ENCODE measurements at places on chromosomes 2 and 18. TPM values are rescaled to one million over a fixed set of nuclear protein-coding genes. Genes with fewer than 3 reads are reported as not detected.

Gene HMSD
- 1.6 TPM for polyA plus RNA-seq

Gene B3GNT7
- 2.8 TPM for polyA plus RNA-seq

Gene ACSL3
- polyA plus RNA-seq: 74.2 TPM

DNA sequence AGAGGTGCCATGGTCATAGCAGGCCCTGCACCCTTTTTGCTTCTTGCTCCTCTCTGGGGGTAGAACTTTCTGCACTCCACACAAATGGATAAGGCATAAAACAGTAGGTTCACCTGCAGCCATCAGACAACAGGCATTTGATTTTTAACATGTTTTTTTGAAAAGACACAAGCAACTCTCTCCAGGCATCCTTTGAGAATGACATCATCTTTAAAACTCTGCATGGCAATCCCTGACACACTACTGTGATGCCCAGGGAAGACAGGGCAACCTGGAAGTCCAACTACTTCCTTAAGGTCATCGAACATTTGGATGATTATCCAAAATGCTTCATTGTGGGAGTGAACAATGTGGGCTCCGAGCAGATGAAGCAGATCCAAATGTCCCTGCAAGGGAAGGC is 82.8 kb downstream of the SKA1 start:
- DNase-seq: no peak

GRCh38 chr2:187215532-187216240 is 232.4 kb downstream of the CALCRL start:
- no peak for DNase-seq

DNA sequence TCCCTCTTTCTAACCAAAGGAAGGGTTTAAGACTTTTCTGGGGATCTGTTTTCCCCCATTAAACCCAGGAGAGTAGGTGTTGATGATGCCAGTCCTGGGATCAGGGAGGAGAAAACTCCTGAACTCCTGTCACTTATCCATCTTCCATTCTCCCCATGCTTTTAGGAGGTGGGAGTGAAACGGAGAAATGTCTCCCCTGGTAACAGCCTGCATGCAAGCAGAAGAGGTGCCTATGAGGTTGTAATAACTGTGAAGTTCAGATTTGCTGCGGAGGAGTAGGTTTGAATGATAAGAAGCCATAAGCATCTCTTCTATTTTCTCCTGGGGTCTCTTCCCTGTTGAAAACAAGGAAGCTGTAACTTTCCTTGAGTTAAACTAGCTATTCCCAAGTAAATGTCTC is 150.8 kb downstream of the SLC4A3 start:
- DNase-seq: no peak

DNA sequence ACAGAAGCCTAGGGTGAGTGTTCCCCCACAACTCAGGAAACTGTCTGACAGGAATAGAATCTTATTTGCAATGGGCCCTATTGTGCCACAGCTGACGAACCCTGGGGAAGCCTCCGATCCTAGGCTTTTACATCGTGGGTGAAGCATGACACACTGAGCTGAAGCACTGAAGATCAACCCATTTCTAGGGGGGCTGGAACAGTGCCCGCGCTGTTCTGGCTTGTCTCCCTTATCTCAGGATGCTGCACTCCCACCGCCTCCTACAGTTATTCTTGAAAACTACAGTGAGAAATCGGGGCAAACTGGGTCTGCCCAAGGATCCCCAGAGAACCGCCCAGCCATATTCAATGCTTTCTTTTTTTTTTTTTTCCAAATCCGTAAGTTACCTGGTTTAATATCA is 41.1 kb downstream of the NETO1 start:
- no peak for DNase-seq

DNA sequence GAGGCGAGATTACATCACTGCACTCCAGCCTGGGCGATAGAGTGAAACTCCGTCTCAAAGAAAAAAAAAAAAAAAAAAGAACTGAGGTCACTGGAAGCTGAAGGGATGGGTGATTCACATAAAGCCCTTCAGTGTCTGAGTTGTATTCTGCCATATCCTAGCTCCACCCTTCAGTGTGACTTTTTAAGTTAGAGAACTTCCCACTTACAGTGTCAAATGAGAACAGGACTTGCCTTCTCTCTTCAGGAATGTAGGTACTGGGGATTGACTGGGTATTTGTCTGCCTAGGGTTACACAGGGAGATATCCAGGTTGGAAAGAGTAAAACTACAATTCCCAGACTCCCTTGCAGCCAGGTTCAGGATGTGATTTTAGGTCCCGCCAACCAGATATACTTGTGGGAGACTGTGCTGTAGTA is 37.9 kb downstream of the EHD3 start:
- no peak for DNase-seq

DNA sequence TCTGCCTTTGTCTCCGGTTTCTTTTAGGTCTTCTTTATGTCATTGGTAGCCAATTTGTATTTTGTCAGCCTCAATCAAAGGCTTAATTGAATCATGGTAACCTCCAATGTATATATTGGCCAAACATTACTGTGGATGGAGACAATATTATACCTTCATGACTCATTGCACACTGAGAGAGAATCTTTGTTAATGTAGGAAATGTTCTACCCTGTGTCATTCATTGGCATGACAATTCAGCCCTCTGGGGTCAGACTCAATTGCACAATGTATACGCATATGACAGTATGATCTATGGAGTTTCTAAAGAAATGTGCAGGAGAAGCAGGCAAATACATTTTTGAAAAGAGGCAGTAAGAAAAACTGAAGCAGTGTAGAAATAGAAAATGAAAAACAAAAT is 162.6 kb downstream of the PDE11A start:
- DNase-seq: no peak

DNA sequence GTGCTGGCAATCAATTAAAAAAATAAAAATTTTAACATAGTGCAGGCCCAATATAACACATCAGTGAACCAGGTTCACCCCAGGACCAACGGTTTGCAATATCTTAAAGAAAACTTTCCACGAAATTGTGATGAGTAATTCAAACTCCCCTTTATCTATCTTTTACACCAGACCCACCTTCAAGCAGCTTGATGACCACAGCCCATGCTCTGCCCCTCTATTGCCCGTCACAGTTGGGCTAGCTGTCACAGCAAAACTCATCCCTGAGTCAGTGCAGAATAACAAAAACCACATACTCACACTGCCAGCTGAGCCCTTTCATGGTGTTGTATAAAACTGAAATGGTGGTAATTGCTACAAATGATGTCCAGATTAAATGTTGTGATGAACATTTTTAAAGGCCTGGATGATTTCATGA is 112.5 kb upstream of the CREB1 start:
- no peak for DNase-seq

Gene CCDC121
- polyA plus RNA-seq: 14.1 TPM

DNA sequence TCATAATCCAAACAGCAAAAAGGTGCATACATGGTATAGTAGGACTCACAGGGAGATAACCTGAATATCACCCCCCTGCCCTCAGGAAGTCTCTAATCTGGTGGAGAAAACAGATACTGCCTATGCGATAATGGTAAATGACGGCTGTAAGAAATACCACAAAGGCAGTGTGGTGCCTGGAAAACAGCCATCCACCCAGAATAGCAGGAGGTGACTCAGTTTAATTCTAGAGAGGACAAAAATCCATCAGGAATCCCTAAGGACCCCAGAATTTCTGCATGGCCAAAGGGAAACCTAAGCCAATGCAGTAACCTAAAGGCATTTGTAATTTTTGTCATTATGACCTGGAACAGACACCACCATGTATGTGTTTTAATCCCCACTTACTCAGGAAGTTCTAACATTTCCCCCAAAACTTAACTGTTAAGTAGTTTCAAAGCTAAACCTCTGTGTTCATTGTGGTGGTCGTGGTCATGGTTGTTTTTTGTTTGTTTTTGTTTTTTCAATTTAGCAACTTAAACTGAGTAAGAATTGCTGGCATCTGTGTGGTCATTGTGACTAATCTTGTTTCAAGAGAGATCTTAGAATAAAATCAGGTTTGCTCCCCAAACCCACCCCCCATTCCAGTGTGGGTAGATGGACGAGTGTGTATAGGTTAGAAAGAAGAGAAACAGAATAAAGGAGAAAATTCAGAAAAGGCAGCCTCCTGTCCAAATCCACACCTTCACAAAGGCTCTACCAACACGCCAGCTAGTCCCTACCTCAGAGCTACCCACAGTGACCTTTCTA is 121.5 kb upstream of the CDCA7 start:
- DNase-seq: no peak

Gene KIAA2012
- 0.10 TPM for polyA plus RNA-seq

GRCh38 chr2:230325316-230326243 is 1.4 kb upstream of the SP140L start:
- DNase-seq: no peak

- DNase-seq: no peak
These were observed 722 bp downstream of the MAP4K4 start for GRCh38 chr2:101698014-101698843.

Gene G6PC2
- not detected for polyA plus RNA-seq

DNA sequence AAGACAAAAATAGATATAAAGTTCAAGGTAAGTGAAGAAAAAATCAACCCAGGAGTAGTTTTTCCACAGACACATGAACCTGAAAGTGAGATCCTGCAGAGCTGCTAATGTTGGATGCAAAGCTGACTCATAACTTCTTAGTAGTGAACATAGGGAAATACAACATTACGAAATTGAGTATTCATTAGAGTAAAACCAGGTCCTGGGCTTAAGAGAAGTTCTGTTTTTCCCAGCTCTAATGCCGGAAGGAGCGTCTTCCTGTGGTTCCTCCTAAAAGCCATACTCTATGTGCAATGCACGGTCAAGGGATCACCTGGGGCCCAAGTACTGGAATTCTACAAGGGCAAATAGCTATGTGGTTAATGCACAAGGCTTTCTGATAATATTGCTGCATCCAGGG is 141.7 kb downstream of the RBMS1 start:
- DNase-seq: no peak

Gene TWIST2
- polyA plus RNA-seq: 4.0 TPM

Gene NDUFB3
- 132 TPM for polyA plus RNA-seq

- DNase-seq: no peak
These were observed at the start of gene PDCD1 for GRCh38 chr2:241858206-241859016. Gene PDCD1, minus strand, starts transcription at chr2:241858894. Its CDS starts 56 bp downstream, at chr2:241858838.

Gene RPRM
- polyA plus RNA-seq: 2.7 TPM

Gene EFHD1
- 85.6 TPM for polyA plus RNA-seq

Gene AMER3
- 0.10 TPM for polyA plus RNA-seq

DNA sequence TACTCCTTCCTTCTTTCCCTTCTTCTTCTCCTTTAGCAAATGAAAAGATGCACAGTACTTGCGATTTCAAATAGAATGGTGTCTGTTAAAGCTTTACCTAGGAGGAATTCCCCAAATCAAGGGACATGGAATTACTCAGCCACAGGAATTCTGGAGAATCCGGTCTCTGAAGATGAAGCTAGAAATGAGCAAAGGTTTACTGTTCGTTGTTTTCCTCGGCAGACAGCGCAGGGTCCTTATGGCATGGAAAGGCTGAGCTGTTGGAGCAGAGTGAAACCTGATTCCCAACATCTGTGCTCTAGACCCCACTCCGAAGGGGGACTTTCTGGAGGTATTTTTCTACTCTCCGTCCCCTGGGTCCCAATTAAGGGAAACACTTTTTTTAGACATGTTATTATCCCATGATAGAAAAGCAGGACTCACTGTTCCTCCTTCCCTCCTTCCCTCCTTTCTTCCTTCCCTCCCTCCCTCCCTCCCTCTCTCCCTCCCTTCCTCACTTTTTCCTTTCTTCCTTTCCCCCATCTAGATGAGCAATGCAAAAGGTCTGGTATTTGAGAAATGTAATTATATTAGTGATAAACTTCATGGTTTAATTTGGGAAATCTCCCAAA is 47.1 kb downstream of the CDCA7 start:
- no peak for DNase-seq

GRCh38 chr18:78510636-78511035 is 469.0 kb upstream of the SALL3 start:
- no peak for DNase-seq

GRCh38 chr2:52542297-52542696 is 1225.3 kb upstream of the CHAC2 start:
- DNase-seq: no peak

DNA sequence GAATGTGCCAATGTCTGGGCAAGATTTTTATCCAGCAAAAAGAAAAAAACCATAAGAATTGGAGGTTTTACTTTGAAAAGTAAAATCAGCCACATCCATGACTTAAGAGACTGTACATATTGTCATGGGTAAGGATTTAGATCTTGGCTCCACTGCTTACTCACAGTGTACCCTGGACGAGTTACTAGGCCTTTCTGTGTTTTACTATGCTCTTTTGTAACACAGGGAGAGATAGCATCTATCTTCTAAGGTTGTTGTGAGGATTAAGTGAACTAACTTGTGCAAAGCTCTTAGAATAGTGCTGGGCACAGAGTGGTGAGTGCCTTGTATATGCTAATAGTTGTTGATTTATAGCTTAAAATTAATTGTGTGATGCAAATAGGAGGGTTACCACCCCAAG is 255.9 kb downstream of the NEDD4L start:
- DNase-seq: no peak

Gene SNED1
- polyA plus RNA-seq: 7.4 TPM

DNA sequence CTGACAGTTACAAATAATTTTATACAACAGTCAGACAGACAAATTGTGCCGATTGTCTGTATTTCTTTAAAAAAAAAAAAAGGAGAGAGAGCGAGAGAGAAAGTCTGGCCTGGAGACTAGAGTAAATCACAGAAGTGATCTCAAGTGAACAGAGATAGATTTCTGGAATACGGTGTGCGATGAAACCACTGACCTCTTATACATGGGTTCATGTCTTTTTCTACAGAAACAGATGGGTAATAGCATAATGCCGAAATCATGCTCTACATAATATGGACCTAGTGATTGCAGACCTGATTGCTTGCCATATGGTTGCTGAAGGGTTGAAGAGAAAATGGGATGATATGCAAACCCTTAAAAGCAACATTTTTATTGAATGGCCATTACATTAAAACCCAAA is 403.3 kb upstream of the FANCL start:
- DNase-seq: no peak

Gene SCN3A
- polyA plus RNA-seq: 0.34 TPM

Gene PID1
- 5.7 TPM for polyA plus RNA-seq

Gene WDR12
- polyA plus RNA-seq: 135 TPM

GRCh38 chr2:200728630-200729029 is 83.1 kb upstream of the BZW1 start:
- no peak for DNase-seq

DNA sequence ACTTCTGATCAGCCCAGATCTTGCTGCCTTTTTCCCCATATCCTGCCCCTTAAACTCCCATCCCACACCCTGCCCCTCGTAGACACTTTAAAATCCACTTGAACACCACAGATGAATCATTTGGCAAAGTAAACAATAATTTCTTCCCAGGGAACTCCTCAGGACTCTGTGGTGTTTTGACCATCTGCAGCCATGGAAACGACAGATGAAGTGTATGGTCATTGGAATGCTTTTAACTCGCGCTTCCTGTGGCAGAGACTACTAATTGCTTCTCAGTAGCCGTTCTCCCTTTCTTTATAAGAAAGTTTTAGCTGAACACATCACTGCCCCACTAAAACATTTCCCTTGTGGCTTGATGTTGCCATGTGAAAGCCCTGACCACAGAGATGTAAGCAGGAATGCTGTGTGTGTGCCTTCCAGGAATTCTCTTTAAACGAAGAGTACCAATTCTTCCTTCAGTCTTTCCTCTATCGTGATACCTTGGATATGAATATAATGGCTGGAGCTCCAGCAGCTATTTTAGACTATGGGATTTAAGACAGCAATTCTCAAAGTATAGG is 92.7 kb upstream of the PARD3B start:
- peak; percentile 65 for DNase-seq

Data from right renal cortex interstitium (tissue), 3 donors.